ENCODE measurements at places on chromosomes 16 and 17.
A peak's percentile ranks its signal among the peaks of the same experiment; 100 is the strongest.

DNA sequence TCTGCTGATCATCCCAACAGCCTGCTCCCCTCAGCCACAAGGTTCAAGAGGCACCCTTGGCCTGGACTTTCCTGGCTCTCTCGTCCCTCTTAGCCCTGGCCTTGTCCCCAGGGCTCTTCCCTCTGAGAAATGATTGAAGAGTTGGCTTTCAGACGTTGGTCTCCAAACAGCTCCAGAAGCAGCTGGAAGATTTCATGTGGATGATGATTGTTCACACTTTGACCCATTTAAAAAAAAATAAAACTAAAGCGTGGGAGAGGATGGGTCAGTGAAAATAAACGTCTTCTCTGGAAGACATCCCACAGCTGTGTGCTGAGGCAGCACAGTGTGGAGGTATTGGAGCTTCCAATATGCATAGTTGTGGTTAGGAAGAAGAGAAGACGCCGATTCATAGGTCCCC is 54.7 kb upstream of the CDH11 start:
- no peaks in the 10 kb centered on the region for H3K36me3 ChIP-seq
- no peaks in the 10 kb centered on the region for H3K27me3 ChIP-seq
- no peak for DNase-seq

- DNase-seq, result peak; percentile 77
- no peaks in the 10 kb centered on the region for H3K4me1 ChIP-seq
- H3K27ac ChIP-seq, result no peak overlapping the region
- peaks cover 23% of the 10 kb centered on the region for H3K36me3 ChIP-seq
- H3K27me3 ChIP-seq, result no peaks in the 10 kb centered on the region
These were observed 12.9 kb downstream of the NLRC3 start for GRCh38 chr16:3564130-3564888.

- no peak overlapping the region for H3K4me3 ChIP-seq
- H3K4me1 ChIP-seq, result peaks cover 14% of the 10 kb centered on the region
- no peaks in the 10 kb centered on the region for H3K27me3 ChIP-seq
- no peak overlapping the region for H3K27ac ChIP-seq
- DNase-seq, result no peak
These were observed 84.6 kb downstream of the SPAG9 start for GRCh38 chr17:51036084-51036483.

GRCh38 chr17:44247876-44248736 is 19.8 kb downstream of the SLC4A1 start:
- peaks cover 23% of the 10 kb centered on the region for H3K4me1 ChIP-seq
- no peak overlapping the region for H3K27ac ChIP-seq
- H3K4me3 ChIP-seq, result no peak overlapping the region
- no peaks in the 10 kb centered on the region for H3K27me3 ChIP-seq
- H3K36me3 ChIP-seq, result no peaks in the 10 kb centered on the region

DNA sequence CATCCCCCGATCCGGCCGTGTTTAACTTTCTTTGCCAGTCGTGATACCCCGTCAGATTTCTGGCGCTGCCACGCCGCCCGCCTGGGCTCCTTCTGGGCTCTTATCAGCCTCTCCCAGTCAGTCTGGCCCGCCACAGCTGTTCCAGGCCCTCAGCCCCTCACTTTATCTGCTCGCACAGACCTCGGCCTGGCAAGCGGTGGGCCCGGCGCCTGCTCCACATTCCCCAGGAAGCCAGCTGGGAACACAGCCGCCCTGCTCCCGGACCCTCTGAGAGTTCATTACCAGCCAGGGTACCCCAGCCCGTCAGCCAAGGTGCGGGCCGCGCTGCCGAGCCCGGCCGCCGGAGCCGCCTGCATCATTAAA is 157.5 kb downstream of the ZNF423 start:
- H3K36me3 ChIP-seq, result no peaks in the 10 kb centered on the region
- peaks cover 18% of the 10 kb centered on the region for H3K4me1 ChIP-seq
- H3K27ac ChIP-seq, result peak overlapping the region; percentile 31
- H3K27me3 ChIP-seq, result no peaks in the 10 kb centered on the region
- no peak overlapping the region for H3K4me3 ChIP-seq
- DNase-seq, result peak; percentile 58

DNA sequence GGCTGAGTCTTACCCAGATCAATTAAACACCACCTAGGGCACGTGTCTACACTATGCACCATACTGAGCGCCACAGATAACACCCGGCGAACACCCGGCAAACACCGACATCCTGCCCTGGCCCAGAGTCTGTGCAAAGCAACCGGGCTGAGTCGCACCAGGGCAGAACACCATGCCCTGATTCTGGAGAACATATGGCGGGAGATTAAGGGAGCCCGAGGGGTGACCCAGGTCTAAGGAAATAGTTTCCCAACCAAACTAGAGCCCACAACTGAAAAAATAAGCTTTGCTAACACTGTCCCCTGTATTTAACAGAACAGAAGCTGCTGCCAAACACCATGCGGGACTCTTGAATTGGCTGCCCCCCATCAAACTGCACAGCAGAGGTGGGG is 22.1 kb downstream of the MYO18A start:
- no peaks in the 10 kb centered on the region for H3K27me3 ChIP-seq
- H3K36me3 ChIP-seq, result no peaks in the 10 kb centered on the region
- no peak overlapping the region for H3K27ac ChIP-seq
- H3K4me1 ChIP-seq, result peaks cover 68% of the 10 kb centered on the region

DNA sequence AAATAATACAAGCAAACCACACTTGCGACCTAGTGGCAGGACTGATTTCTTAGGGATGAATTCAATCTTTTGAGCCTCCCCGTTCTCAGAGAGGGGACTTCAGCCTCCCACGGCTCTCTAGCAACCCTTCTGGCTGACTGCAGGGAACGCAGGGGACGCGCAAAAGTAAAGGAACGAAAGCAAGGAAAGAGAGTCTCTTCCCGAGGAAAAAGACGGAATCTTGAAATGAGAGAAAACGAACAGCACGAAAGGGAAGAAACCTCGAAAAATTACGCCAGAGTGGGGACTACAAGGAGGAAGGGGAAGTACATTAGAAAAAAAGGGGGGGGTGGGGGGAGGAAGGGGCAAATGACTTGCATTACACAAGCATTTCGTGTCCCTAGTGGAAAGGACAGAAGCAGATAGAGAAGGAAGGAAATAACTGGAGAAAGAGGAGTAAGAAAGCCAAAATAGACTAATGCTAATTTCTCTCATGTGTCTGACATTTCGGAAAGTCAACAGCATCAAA is 1.2 kb downstream of the GRB2 start:
- peaks cover 55% of the 10 kb centered on the region for H3K4me1 ChIP-seq
- H3K27ac ChIP-seq, result peak overlapping the region; percentile 88
- peak; percentile 55 for DNase-seq
- no peaks in the 10 kb centered on the region for H3K36me3 ChIP-seq

- no peaks in the 10 kb centered on the region for H3K27me3 ChIP-seq
- H3K36me3 ChIP-seq, result no peaks in the 10 kb centered on the region
- no peak overlapping the region for H3K27ac ChIP-seq
- DNase-seq, result no peak
These were observed 47.6 kb downstream of the ABAT start for GRCh38 chr16:8722025-8722348.

GRCh38 chr17:64240741-64241347 is 22.2 kb downstream of the TEX2 start:
- no peaks in the 10 kb centered on the region for H3K36me3 ChIP-seq
- peak overlapping the region; percentile 51 for H3K27ac ChIP-seq
- H3K4me3 ChIP-seq, result no peak overlapping the region
- no peaks in the 10 kb centered on the region for H3K27me3 ChIP-seq

- peaks cover 3% of the 10 kb centered on the region for H3K4me1 ChIP-seq
- DNase-seq, result no peak
- no peaks in the 10 kb centered on the region for H3K27me3 ChIP-seq
These were observed 16.9 kb downstream of the EMC8 start for GRCh38 chr16:85782451-85782850.
